Panc1 (cell line): ENCODE measurements at places on chromosomes 11 and 22.

DNA sequence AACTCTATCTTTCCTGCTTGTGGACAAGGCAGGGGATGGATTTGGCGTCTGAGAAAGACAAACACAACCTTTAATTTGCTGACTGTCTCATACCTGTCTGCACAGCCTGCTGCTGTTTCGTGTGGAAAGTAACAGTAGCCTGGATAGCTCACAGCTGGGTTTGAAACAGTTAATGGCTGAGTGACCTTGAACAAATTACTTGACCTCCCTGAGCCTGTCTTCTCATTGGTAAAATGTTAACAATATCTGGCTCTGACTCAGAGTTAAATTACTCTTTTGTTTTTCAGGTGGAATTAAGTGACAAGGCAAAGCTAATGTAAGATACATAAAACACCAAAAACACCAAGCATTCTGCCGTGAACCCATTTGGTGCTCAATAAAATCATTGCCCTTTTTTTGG is 41.1 kb upstream of the ADA2 start:
- no peak for DNase-seq
- no peaks in the 10 kb centered on the region for H3K4me1 ChIP-seq
- no peaks in the 10 kb centered on the region for H3K27me3 ChIP-seq

- H3K27ac ChIP-seq, result no peak overlapping the region
- H3K4me1 ChIP-seq, result no peaks in the 10 kb centered on the region
- no peak for DNase-seq
- no peaks in the 10 kb centered on the region for H3K36me3 ChIP-seq
- no peaks in the 10 kb centered on the region for H3K27me3 ChIP-seq
- no peak overlapping the region for H3K4me3 ChIP-seq
Measured at GRCh38 chr11:29713831-29714320, 303.0 kb downstream of the KCNA4 start.

DNA sequence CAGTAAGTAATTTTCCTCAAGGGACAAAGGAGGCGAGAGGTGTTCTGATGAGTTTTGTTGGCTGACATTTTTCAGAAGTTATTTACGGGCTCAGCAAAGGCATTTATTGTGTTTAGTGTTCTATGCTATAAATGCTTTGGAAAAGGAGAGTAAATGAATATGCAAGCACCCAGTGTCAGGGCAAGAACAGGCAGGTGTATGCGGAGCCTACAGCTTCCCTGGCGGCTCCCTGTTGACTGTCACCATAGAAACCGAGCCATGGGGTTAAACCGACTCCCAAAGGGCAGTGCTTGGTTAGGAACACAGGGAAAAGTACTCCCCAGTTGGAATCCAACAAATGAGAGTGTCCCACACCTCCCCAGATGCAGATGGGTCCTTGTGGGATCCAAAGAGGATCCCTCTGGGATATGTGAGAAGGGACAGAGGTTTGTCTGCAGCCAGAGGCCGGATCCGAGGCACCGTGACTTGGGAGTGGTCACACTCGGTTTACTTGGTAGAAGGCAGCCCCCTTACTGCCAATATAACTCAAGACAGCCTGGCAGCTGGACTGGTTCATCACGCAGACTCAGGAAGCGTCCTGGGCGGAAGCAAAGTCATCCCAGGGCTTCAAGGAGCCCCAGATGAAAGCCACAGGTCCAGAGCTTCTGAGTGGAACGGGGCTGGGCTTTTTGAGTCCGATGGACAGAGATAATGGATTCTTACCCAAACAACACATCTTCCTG is 329.7 kb downstream of the CTTN start:
- DNase-seq, result no peak
- H3K4me3 ChIP-seq, result no peak overlapping the region
- no peaks in the 10 kb centered on the region for H3K36me3 ChIP-seq
- no peak overlapping the region for H3K27ac ChIP-seq
- peaks cover 7% of the 10 kb centered on the region; the same call in 1 of the 2 replicates for H3K27me3 ChIP-seq
- no peaks in the 10 kb centered on the region for H3K4me1 ChIP-seq

- no peak overlapping the region for H3K4me3 ChIP-seq
- DNase-seq, result no peak
- H3K27ac ChIP-seq, result no peak overlapping the region
- no peaks in the 10 kb centered on the region for H3K36me3 ChIP-seq
- peaks cover 2% of the 10 kb centered on the region; the same call in 1 of the 2 replicates for H3K27me3 ChIP-seq
Measured at GRCh38 chr11:133122256-133122655, 410.0 kb downstream of the OPCML start.

DNA sequence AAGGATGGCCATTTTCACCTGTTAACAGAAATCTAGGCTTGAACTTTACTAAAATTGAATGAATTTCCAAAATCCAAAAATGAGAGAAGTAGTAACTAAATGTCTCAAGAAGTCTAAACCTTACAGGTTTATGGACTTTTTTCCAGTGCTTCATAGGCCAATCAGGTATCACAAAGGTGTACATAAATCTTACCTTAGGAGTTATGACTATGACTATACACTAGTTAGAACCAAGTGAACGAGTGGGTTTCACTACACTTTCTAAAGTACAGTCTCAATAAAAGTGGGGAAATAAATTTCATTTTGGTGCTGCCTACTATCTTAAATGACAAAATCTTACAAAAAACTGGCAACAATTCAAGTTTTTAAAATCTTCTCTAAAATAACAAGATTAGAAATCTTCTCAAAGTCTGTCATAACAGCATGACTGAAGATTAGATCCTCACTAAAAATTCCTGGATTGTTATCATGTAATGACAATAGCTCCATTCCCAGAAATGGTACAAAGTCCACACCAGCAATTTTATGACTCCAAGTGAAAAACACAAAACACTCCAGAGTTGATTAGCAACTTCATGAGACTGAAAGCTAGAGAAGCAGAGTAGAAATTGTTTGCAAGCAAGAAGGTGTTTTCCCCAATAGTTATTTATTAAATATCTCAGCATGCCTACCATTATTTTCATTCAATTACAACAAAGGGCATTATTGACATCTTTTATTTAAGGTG is 20.9 kb downstream of the SOX6 start:
- H3K4me3 ChIP-seq, result no peak overlapping the region
- H3K27me3 ChIP-seq, result no peaks in the 10 kb centered on the region
- no peak for DNase-seq

- no peak for DNase-seq
- no peaks in the 10 kb centered on the region for H3K4me1 ChIP-seq
- H3K36me3 ChIP-seq, result peaks cover 30% of the 10 kb centered on the region
Measured at GRCh38 chr22:41140365-41140957, 48.1 kb downstream of the EP300 start.

DNA sequence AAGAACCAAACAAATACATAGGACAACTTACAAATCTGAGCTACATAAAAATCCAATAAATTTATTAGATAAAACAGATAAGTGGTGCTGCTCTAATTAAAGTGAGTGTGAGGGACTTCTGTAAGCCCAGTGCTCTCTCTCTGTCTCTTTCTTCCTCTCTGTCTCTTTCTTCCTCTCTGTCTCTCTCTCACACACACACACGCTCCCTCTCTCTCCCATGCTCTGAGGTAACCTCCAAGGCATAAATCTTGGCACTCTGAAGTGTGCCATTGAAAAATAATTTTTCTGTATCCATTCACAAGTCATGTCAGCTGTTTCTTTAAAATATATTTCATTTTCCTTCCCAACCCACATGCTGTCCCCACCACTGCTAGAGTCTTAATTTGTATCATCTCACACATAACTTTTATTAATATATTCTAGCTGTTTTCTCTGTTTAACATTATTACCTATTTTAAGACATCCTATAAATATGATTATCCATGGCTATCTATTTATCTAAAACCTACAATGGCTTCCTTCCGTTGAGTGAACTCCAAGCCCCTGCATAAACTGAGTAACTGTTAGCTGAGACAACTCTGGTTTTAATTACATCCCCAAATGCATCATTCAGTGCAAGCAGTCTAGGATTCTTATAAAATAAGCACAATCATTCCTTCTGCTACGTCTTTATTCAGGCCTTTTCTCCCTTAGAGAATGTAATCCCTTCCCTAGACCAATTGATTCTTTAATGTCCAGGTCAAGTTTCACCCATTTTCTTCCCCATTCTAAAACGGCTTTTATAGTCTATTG is 57.4 kb upstream of the SLC5A12 start:
- no peaks in the 10 kb centered on the region for H3K36me3 ChIP-seq
- H3K27ac ChIP-seq, result no peak overlapping the region
- H3K4me3 ChIP-seq, result no peak overlapping the region

DNA sequence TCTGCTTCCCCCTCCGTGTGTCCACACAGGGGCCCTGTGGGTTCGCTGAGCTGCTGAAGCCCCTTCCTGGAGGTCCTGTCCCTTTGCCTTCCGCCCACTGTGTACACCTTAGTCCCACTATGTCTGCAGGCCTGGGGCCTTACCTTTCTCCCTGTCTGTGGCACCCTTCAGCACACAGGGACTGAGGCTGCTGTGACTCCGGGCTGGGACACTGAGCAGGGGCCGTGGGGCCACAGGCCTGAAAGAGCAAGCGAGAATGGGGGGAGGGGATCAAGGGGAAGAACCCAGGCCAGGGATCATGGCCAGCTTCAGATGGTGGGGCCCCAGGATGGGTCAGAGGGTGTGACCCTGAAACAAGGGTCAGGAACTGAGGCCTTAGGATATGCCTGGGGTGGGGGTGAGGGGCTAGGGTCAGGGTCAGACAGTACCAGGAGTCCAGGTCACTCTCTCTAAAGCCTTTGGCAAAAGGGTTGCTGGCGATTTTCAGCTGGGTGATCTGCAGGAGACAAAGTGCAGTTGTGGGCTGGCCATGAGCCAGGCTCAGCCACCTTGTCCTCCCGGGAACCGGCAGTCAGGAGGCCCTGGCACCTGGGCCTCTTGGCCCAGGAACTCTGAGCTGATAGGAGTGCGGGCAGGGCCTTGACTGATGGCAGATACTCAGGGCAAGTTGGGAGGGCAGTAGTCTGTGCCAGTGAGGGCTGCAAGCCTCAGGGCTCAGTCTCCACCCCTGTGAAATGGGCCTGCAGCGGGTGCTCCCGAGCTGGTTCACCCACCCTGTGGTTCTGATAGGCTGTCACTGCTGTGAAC is 2.6 kb upstream of the NUDT8 start:
- no peak overlapping the region for H3K4me3 ChIP-seq
- H3K4me1 ChIP-seq, result peaks cover 13% of the 10 kb centered on the region; the same call in 1 of the 2 replicates
- DNase-seq, result no peak
- H3K36me3 ChIP-seq, result no peaks in the 10 kb centered on the region
- H3K27me3 ChIP-seq, result no peaks in the 10 kb centered on the region

DNA sequence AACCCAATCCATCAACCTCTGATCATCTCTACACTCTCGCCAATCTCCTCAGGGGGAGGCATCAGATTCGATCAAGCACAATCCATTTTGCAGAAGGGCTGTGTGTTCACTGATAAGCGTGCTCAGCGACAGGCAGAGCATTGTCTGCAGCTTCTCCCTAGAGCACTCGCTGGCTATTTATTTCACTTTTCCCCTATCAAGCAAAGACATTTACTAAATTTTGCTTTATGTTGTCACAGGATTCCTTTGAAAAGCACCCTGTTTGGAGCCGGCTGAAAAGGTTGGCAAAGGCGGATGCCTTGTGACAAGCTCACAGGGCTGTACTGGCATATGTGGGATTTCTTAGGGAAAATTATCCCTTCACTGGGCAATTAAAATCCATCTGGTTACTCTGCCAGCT is 1381.5 kb upstream of the TENM4 start:
- H3K4me1 ChIP-seq, result no peaks in the 10 kb centered on the region
- H3K36me3 ChIP-seq, result no peaks in the 10 kb centered on the region
- H3K27ac ChIP-seq, result no peak overlapping the region
- H3K4me3 ChIP-seq, result no peak overlapping the region
- no peaks in the 10 kb centered on the region for H3K27me3 ChIP-seq
